ENCODE measurements at places on chromosomes 1 and 21. TPM values are rescaled to one million over a fixed set of nuclear protein-coding genes. Genes with fewer than 3 reads are reported as not detected.

- no peak for DNase-seq
Observed at GRCh38 chr1:194194724-194195123, 1008.3 kb upstream of the B3GALT2 start.

DNA sequence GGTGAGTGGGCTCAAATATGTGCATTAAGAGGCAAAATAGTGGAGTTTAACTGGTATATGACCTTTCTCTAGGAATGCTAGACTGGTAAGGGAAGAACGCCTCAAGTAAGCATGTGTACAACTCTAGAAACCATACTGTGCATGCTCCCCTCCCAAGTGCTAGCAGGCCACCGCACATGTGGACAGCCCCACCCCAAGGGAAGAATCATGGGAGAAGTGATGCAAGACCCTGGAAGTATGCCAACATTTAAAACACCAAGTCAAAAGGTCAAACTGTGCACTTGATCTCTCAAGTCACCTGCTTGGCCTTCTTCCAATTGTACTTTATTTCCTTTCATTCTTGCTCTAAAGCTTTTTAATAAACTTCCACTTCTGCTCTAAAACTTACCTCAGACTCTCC, 120.4 kb downstream of the WDR3 start:
- DNase-seq: no peak

DNA sequence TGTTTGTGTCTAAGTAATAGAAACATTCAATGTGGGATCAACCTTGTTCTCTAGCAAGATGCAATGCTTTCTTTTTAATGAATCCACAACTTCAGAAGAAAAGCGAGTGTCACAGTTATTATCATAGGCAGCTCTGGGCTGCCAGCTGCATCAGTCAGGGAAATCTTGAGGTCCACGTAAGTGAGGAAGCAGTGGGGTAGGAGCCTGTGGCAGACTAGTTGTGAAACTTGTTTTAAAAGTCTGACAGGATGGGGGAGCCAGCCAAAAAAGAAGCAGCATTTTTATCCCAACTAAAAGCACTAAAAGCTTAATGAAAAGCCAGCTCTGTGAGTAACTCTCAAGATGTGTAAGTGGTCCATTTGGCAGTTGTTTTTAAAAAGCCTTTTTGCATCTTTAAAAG, 113.1 kb downstream of the ZNF326 start:
- DNase-seq: peak; percentile 4

GRCh38 chr1:78833491-78833890, 173.0 kb downstream of the ADGRL4 start:
- DNase-seq: no peak

- DNase-seq: no peak
Observed at GRCh38 chr1:29408831-29409605, 172.7 kb downstream of the PTPRU start.

DNA sequence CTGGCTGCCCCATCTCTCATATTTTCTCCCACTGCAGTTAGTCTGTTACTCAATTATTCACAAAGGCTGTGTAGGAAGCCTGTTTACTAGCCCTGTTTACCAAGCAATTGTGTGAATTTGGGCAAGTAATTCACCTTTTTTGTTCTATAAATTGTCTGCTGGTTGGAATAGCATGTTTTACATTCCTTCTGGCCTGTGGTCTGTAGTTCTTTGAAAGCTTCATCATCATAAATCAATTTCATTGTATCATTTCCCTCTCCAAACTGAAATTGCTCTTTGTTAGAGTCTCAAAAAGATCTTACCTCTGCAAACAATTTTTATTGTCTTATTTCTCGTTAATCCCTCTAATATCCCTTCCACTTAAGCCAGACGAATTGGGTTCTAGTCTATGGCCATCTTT, 1059.5 kb upstream of the ADGRL4 start:
- no peak for DNase-seq

- DNase-seq: no peak
Observed at GRCh38 chr1:233868461-233868860, 36.0 kb upstream of the SLC35F3 start.

DNA sequence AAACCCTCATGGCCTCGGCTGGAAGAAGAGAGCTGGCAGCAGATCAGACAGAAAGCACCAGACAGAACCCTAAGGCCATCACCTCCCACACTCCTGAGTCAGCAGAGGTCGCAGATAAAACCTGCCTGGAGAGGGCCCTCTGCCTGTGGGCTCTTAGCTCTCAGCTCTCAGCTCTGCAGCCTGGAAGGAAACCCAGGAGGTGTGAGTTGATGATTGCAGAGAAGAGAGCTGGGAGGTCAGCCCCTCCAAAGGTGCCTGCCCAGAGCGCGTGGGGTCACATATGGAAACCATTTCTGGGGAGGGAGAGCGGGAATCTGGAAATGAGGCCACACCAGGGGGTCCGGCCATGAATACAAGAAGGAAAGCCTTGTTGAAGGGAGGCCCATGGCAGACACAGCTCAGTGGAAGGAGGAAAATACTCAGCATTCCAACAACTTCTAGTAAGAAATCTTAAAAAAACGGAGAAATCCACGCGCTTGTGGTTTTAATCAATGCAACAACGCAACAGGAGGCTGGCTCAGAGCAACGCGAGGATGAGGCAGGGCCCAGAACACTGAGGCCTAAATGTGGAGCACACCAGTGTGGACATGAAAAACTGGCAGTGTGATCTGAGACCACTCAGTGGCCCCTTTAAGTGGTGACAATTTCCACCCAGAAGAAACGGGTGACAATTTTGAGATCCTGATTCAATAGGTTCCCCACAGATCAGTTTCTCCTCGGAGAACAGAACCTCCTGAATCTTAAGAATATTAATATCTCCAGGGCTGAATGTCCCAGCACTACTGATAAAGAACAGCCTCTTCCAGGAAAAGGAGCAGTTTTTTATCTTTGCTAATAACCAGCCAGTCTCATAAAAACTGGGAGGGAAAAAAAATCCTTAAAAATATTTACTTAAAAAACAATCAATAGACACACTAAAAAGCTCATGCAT, 45.7 kb downstream of the PSMG1 start:
- peak; percentile 56 for DNase-seq

GRCh38 chr1:56446531-56447098, 132.7 kb downstream of the PLPP3 start:
- no peak for DNase-seq

DNA sequence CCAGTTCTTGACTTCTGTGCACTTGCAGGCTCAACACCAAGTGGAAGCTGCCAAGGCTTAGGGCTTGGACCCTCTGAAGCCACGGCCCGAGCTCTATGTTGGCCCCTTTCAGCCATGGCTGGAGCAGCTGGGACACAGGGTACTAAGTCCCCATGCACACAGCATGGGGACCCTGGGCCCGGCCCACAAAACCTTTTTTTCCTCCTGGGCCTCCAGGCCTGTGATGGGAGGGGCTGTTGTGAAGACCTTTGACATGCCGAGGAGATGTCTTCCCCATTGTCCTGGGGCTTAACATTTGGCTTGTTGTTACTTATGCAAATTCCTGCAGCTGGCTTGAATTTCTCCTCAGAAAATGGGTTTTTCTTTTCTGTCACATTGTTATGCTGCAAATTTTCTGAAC, 59.8 kb downstream of the DISC1 start:
- DNase-seq: no peak

- no peak for DNase-seq
Observed at GRCh38 chr1:172241540-172241939, 178.9 kb upstream of the C1orf105 start.

DNA sequence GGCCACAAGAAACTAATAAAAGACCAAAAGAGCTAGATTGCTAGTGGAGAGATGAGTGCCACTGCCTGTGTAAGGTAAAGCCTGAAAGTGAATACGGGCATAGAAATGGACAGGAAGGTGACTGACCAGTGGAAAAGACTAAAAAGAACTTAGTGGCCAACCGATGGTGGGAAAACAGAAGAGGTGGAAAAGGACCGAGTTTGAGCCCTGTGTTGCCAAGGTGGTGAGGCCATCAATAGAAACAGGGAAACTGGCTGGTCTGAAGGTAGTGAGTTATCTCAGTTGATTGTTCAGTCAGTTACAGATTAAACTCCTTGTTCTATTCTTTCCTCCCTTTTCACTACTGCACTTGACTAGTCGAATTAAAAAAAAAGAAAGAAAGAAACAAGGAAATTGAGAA, 2.5 kb downstream of the WDR77 start:
- no peak for DNase-seq

DNA sequence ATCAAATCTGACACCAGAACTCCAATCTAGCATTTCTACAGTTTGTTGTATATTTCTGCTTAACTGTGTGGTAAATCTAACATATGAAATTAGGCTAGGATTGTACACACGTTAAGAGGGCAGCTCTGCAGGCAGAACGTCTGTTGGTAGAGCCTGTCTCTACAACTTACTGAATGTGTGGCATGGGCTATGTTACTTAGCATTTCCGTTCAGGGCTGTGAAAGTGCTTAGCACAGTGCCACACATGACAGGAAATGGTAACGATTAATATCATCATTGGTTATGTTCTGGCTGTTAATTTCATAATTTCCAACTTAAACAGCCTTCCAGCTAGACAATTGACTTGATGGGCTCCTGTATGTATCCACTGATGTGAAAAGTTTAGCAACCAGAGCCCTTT, 9.6 kb upstream of the C8B start:
- DNase-seq: no peak

DNA sequence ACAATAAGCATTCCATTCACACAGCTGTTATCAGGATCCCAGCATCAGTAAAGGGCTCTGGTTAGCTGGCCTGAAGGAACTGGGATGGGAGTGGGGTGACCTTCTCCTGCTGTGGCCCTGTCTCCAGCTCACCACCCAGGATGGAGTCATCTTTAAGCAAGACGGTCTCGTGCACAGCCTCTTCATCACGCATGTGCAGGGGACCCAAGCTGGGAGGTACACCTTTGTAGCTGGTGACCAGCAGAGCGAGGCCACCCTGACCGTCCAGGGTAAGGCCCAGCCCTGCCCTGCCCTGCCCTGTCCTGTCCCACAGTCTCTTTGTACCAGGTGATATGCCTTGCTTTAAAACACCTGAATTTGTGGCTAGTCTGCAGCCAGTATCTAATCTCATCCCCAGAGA, 24.3 kb downstream of the IGFN1 start:
- no peak for DNase-seq

DNA sequence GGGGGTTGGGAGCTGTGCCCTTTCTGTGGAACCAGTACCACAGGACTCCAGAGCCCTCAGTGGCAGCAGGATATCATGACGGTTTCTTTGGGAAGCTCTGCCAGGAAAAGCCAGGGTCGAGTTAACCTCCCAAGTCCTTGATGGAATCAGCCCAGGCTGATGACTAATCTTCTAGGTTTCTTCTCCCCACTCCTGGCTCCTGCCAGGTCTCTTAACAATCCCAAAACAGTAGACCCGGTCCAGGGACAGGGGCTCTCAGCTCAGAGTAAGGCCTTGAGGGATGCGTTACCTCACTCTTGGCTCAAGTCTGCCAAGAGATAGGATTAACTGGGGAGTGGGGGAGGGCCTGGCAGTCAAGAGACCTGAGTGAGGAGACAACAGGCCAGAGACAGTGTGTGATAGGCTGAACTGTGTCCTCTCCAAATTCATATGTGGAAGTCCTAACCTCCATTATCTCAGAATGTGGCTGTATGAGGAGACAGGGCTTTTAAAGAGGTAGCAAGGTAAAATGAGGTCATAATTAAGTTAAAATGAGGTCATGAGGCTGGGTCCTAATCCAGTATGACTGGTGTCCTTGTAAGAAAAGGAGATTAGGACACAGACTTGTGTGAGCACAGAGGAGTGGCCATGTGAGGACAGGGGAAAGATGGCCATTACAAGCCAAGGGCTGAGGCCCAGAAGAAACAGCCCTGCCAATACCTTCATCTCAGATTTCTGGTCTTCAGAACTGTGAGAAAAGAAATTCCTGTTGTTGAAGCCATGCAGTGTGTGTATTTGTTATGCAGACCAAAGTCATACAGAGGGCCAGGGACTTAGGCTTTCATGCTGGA, 95.0 kb downstream of the BEND5 start:
- no peak for DNase-seq

DNA sequence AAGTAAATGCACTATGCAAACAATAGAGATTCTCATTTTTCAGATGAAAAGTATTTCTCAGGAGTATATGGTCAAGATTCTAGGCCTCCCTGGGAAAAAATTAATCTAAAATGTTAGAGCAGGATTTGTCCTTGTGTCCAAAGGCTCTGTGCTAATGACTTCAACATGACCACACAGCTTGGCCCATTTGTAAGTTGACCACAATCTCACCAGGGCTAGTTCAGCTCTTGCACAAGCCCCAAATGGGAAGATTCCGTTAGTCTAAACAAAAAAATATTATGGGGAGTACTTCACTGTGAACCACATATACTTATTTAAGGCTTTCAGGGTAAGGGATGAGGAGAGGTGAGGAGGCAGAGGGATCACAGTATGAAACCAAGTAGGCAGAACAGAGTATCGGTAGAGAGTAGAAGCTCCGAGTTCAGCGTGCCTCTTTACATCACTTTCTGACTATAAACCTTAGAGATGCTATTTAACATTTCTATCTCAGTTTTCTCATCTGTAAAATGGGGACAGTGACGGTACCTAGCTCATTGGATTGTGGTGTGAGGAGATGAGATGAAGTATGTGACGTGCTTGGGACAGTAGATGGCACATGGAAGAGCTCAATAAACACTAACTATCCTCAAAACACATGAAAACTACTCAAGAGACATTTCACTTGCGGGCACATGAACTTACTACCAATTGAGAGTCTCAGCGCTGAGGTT, 37.8 kb upstream of the CTTNBP2NL start:
- DNase-seq: no peak

DNA sequence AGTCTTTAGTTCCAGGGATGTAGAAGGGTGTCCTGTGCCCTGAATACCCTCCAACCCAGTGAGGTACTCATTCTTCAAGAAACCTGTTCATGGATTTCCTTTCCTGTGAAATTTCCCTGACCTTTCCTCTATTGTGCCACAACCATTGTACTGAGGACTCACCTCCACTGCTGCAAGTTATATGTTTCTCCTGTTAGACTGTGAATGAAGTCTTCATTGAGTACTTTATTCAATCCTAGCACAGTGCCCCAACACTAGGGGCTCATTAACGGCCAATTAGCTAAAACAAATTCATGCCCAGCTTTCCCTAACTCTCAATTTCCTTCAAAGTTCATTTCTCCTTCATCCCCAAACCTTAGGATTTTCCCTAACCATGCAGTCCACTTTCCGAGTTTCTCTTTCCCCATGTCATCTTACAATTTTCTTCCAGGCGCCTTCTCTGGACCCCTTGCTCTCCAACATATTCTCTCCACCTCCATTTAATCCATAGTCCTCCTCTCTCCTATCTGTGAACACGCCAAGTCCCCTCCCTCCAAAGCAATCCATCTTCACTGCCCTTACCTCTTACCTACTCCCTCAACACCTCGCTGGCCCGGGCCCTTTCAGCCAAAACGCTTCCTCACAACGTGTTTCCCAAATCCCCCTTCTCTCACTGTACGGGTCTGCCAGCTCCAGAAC, 1.3 kb downstream of the TRIM33 start:
- no peak for DNase-seq

GRCh38 chr1:51666478-51666877, 49.6 kb downstream of the OSBPL9 start:
- DNase-seq: no peak

GRCh38 chr1:30407865-30408580, 315.4 kb downstream of the MATN1 start:
- DNase-seq: no peak

GRCh38 chr21:45973475-45974072, 8.0 kb upstream of the COL6A1 start:
- peak; percentile 81 for DNase-seq

Gene RPE65
- total RNA-seq: not detected

Gene CRP
- total RNA-seq: not detected

Gene CCDC181
- 3.1 TPM for total RNA-seq

Gene CGN
- total RNA-seq: 46.1 TPM

Gene PLA2G2A
- total RNA-seq: 0.97 TPM

Gene CD84
- not detected for total RNA-seq

Gene RXFP4
- not detected for total RNA-seq

Gene MYCL
- 38.8 TPM for total RNA-seq

Gene PKP1
- total RNA-seq: 0.58 TPM

Gene AXDND1
- not detected for total RNA-seq

Gene MAP3K7CL
- 1.2 TPM for total RNA-seq

Data from GM23338 (cell line).